IPS DF 6.9 (cell line): ENCODE measurements at places on chromosomes 16 and 17.

GRCh38 chr17:5506307-5506706 is 19.9 kb downstream of the MIS12 start:
- no peak overlapping the region for H3K4me3 ChIP-seq
- no peaks in the 10 kb centered on the region for H3K27me3 ChIP-seq
- no peaks in the 10 kb centered on the region for H3K36me3 ChIP-seq

- H3K4me3 ChIP-seq: no peak overlapping the region
- H3K4me1 ChIP-seq: no peaks in the 10 kb centered on the region
- no peaks in the 10 kb centered on the region for H3K27me3 ChIP-seq
- H3K36me3 ChIP-seq: no peaks in the 10 kb centered on the region
- H3K27ac ChIP-seq: no peak overlapping the region
Measured at GRCh38 chr16:24999856-25000461, 15.2 kb downstream of the ARHGAP17 start.

- no peak overlapping the region for H3K27ac ChIP-seq
- H3K4me3 ChIP-seq: no peak overlapping the region
- H3K4me1 ChIP-seq: no peaks in the 10 kb centered on the region
- no peak for DNase-seq
- no peaks in the 10 kb centered on the region for H3K36me3 ChIP-seq
Measured at GRCh38 chr16:63720848-63721247, 1401.0 kb downstream of the CDH11 start.

DNA sequence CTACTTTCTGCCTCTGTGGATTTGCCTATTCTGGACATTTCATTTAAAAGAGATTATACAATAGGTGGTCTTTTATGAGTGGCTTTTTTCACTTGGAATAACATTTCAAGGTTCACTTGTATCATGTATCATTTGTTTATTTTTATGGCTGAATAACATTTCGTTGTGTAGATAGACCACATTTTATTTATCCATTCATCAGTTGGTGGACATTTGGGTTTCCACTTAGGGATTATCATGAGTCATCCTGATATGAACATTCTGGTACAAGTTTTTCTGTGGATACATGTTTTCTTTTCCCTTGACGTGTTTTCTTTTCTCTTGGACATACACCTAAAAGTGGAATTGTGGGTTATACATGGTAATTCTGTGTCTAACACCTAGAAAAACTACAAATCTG is 25.3 kb downstream of the PRSS54 start:
- no peak overlapping the region for H3K27ac ChIP-seq
- no peaks in the 10 kb centered on the region for H3K27me3 ChIP-seq
- no peak overlapping the region for H3K4me3 ChIP-seq
- no peak for DNase-seq

- no peak overlapping the region for H3K27ac ChIP-seq
- no peak overlapping the region for H3K4me3 ChIP-seq
- peaks cover 6% of the 10 kb centered on the region; the same call in 1 of the 2 replicates for H3K4me1 ChIP-seq
- DNase-seq: no peak
Measured at GRCh38 chr16:86076606-86077005, 177.6 kb downstream of the IRF8 start.

GRCh38 chr16:1661826-1662225 is 16.3 kb upstream of the JPT2 start:
- H3K27me3 ChIP-seq: no peaks in the 10 kb centered on the region
- H3K27ac ChIP-seq: no peak overlapping the region
- H3K4me1 ChIP-seq: no peaks in the 10 kb centered on the region
- peaks cover 36% of the 10 kb centered on the region for H3K36me3 ChIP-seq
- DNase-seq: no peak

- DNase-seq: no peak
- H3K4me1 ChIP-seq: no peaks in the 10 kb centered on the region
- H3K27me3 ChIP-seq: no peaks in the 10 kb centered on the region
- H3K4me3 ChIP-seq: no peak overlapping the region
- H3K36me3 ChIP-seq: no peaks in the 10 kb centered on the region
Measured at GRCh38 chr17:3678095-3678820, 9.6 kb downstream of the EMC6 start.

DNA sequence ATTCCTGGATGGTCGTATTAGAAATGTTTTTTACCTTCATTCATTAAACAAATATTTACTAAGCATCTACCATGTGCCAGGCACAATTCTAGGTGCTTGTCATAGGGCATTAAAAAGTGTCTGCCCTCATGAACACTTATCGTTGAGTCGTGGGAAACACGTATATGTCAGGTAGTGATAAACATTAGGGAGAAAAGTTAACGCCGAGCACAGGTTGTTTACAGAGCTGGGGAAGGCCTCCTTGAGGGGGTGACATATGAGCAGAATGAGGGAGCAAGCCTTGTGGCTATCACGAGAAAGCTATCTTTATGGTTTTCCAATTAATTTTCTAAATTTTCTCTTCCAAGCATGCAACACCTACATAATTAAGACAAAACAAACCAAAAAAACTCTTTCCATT is 985 bp upstream of the ZNF213 start:
- no peaks in the 10 kb centered on the region; the same call in 1 of the 2 replicates for H3K36me3 ChIP-seq
- peaks cover 3% of the 10 kb centered on the region; the same call in 1 of the 2 replicates for H3K4me1 ChIP-seq
- no peak for DNase-seq
- H3K4me3 ChIP-seq: peak overlapping the region; percentile 71
- no peaks in the 10 kb centered on the region for H3K27me3 ChIP-seq

GRCh38 chr17:74773871-74774286 is 2.3 kb downstream of the NAT9 start:
- H3K36me3 ChIP-seq: peaks cover 18% of the 10 kb centered on the region
- H3K4me1 ChIP-seq: 0 out of 2 replicates have a peak, but pooled peaks cover 1% of the 10 kb centered on the region
- H3K27ac ChIP-seq: no peak overlapping the region
- H3K27me3 ChIP-seq: no peaks in the 10 kb centered on the region
- H3K4me3 ChIP-seq: no peak overlapping the region
- no peak for DNase-seq

DNA sequence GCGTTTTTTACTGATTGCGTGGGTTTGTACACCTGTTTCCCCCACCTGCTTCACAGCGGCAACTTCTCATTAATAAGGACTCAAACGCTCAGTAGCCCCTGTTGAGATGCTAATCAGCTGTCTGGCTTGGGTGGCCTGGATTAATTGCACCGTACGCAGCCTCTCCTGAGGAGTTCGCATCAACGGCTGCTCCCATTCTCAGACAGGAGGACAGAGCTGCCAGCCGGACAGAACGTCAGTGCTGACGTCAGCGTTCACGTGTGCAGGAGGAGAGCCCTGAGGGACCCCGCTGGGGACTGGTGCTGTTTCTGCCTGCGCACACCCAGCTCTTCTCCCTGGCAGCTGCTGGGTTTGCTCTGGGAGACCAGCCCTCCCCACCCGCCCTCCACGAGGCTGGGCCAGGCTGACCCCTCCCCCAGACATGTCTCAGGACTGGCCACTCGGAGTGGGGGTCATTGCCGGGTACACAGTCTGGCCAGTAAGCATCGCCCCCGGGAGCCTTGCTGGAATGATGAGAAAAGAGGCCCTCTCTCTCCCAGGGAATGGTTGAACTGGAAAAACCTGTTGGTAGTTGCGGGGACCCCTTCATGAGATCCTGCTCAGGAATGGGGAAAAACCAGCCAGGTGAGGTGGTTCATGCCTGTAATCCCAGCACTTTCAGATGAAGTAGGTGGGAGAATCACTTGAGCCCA is 5.7 kb upstream of the BANP start:
- H3K4me3 ChIP-seq: no peak overlapping the region
- DNase-seq: no peak
- no peaks in the 10 kb centered on the region for H3K27me3 ChIP-seq

DNA sequence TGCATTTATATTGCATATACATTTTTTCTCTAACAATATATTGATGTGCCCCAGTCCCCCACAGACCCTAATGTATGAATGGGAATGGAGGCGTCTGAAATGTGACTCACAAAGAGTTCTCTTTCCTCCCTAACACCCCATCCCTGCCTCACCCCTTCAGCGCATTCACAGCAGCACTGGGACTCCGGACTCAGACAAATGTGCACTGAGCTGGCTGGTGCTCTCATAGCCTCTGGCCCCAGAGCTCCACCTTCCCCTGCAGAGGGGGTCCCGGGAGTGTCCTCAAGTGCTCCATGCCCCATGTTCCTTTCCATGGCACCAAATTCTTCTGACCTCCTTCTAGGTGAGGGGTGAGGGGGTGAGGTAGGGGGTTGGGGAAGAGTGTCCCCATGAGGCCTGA is 20.6 kb downstream of the NPTX1 start:
- 0 out of 2 replicates have a peak, but pooled peaks cover 2% of the 10 kb centered on the region for H3K4me1 ChIP-seq
- H3K36me3 ChIP-seq: no peaks in the 10 kb centered on the region
- no peak overlapping the region for H3K27ac ChIP-seq
- no peak for DNase-seq
- no peak overlapping the region for H3K4me3 ChIP-seq
- no peaks in the 10 kb centered on the region; the same call in 1 of the 2 replicates for H3K27me3 ChIP-seq

GRCh38 chr16:72018470-72018869 is 9.9 kb downstream of the DHODH start:
- no peak overlapping the region for H3K27ac ChIP-seq
- peaks cover 5% of the 10 kb centered on the region for H3K36me3 ChIP-seq
- no peaks in the 10 kb centered on the region for H3K27me3 ChIP-seq
- no peak overlapping the region for H3K4me3 ChIP-seq

DNA sequence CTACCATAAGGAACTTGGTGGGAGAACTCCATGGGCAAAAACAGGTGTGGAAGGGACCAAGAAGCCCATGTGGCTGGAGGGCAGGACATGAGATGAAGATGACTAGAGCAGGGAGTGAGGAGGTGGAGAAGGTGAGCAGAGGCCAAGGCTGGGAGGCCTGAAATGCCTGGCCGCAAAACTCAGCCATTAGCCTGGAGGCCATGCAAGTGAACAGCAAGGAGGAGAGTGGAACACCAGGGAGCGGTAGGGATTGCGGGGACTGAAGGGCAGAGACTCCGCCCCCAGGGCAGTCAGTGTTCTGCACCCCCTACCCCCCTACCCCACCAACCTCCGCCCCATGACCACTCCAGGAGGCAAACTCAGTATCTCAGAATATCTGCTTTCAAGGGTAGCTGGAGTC is 17.0 kb downstream of the BCL7C start:
- peaks cover 1% of the 10 kb centered on the region; the same call in 1 of the 2 replicates for H3K4me1 ChIP-seq
- H3K27me3 ChIP-seq: peaks cover 2% of the 10 kb centered on the region; the same call in 1 of the 2 replicates
- no peaks in the 10 kb centered on the region for H3K36me3 ChIP-seq
- no peak for DNase-seq
- H3K27ac ChIP-seq: no peak overlapping the region

GRCh38 chr16:56389554-56389953 is 35.8 kb downstream of the AMFR start:
- no peak for DNase-seq
- no peak overlapping the region for H3K4me3 ChIP-seq
- H3K27me3 ChIP-seq: no peaks in the 10 kb centered on the region
- H3K4me1 ChIP-seq: no peaks in the 10 kb centered on the region
- no peak overlapping the region for H3K27ac ChIP-seq
